ENCODE measurements at places on chromosomes 6 and 20.

DNA sequence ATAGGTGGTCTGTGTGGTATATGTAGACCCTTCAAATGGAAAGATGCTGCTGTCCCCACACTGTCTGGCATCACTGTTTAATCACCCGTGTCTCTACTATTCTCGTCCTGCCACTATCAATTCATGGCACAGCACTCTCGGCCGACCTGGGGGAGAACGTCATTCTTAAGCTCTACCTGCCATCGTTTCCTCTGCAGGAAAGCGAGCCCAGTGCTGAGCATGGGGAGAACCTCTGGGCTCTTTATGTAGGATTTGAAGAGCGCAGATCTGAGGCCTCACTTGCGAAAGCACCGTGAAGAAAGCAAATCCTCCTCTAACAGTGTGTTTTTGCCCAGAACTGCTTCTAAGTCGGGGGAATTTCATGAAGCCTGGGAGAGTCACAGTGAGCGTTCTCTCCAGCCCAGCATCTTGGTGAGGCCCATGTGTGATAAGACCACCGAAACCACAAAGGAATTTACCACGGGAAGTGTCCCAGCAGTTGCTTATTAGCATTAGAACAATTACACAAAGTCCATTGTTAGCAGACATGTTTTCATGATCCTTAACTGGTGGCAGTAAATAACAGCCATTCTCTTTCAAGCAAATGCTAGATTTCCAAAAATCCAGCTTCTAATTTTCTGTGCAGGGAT lies 124.3 kb downstream of the SCML4 start:
- no peak for DNase-seq

DNA sequence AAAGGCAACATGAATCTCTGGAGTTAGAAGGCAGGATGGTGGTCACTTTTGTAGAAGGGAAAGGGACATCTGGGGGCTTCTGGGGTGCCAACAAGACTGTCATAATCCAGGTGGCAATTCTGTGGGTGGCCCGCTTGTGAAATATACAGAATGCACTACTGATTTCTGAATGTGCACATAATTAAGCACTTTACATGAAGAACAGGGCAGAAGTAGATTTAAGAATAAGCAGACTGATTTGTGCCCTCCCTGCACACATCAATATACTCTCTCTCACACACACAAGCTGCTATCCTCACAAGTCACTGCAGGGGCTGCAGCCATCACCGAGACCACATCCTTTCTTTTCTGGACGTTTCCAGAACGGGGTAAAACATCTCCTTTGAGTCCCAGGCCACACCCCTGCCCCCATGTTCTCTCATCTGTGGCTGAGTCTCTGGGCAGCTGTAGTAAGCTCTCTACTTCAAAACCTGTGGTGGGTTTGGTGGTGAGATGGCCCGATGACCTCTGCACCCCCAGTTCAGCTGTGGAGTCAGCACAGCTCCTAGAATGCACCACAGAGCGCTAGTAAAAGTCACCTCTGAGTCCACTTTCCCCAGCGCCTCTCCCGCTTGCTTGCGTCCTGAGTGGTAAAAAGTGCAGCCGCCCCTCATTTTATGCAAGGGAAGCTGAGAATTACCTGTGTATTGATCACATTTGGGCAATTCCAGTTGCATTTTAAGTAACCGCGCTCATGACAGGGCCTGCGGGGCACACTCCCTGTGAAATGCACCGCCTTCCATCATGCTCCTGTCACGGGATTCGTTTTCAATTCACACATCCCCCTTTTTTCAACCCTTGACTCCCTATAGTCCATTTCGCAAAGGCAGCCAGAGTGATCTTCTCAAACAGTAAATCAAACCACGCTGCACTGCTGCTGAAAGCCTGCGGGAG lies 115.5 kb downstream of the NFATC2 start:
- no peak for DNase-seq

DNA sequence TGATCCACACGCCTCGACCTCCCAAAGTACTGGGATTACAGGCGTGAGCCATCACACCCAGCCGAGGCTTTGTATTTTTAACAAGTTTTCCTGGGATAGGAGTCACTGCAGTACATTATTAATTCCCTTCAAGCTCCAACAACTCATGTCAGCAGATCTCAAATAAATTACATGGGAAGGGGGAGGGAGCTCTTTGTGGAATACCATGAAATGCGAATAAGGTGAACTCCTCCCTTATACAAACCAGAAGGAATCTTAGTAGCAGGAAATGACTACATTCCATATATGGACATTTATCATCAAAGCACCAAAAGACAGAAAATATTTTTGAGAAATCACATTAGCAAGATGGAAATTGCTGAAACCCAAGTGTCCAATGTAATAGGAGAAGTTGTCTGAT lies 2.9 kb downstream of the GSS start:
- no peak for DNase-seq

DNA sequence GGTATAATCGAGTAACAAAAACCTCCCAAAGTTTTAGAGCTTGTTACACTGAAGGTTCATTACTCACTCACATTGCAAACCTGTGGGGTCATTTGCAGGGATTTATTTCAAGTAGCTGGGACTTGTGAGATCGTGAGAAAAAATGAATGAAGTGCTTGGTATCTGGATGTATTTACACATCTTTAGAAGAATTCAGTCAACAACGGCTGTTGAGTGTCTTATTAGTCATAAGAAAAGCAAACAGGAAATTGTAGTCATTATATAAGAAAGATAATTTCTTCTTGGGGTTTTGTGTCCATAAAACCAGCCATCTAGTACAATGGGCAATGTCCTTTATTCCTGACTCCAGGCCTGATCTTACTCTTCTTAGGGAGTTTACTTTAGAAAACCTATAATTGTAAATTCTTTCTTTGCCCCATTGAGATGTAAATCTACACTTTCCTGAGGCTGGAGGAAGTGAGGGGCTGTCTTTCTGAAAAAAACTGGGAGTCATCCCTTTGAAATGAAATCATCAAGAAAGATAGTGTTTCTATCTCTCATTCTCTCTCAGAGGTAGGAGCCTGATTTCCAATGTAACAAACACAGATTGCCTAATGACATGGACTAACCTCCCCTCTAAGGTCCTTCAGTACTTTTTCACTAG lies 202.5 kb upstream of the ASCC3 start:
- no peak for DNase-seq

- peak; percentile 4 for DNase-seq
Observed at GRCh38 chr6:76774781-76775384, 688.4 kb downstream of the HTR1B start.

DNA sequence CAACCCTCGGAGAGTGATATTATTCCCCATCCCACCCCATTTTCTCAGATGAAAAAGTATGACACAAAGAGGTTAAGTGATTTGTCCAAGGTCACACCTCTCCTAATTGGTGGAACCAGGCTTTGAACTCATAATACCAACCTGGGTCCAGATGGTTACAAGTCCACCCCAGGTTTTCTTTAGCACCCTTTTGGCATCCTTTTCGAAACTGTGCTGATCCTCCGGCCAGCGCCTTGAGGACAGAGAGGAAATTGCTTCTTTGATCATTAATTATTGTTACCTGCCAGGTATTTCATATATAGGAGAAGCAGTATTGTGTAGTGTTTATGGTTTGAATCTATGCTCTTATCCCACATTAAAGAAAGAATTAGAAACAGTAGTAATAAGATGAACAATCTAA lies 29.3 kb upstream of the PDYN start:
- no peak for DNase-seq

- no peak for DNase-seq
Observed at GRCh38 chr20:57579898-57580447, 19.1 kb downstream of the PCK1 start.

- DNase-seq = no peak
Observed at GRCh38 chr20:8967641-8968245, 101.1 kb upstream of the PLCB4 start.

GRCh38 chr20:21096321-21097043 lies 9.7 kb downstream of the LINC00237 start:
- DNase-seq = peak; percentile 56

Data from NCI-H1092 treated with DMSO at 0.1 percent for 48 hours (cell line).